ENCODE measurements at places on chromosomes 2 and 18.

GRCh38 chr2:204550751-204551511 is 5.7 kb downstream of the PARD3B start:
- DNase-seq, result no peak

DNA sequence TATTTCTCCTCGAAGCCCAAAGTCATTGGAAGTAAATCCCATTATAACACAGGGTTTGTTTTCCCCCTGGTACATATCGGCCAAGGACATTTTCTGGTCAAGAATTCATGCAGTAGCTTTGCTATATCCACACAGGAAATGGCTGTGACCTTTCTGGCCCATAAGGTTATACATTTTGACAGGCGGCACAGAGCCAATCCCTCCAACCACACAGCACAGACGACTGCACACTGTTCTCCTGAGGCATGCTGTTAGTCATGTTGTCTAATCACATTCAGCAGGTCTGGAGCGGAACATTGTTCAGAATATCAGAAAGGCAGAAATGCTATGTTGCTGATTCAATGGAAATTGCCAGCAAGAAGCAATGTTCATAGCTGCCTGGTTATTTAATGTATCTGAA is 742.3 kb upstream of the SLC8A1 start:
- DNase-seq, result no peak

DNA sequence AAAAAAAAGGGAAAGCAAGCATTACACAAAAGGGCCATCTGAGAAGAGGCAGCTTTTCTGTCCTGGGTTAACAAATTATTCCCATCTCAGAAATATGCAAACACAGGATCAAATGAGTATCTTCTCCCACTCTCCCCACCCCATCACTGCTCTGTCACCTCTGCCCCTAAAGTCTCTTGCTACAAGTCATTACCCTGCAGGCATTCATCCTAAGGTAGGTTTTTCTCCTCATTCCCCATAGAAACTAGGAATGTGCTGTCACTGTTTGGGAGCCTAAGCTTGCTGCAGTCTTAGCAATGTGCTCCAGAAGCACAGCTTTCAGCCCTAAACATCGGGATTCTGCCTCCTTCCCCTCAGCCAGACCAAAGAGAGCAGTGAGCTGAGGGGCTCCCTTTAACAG is 3.6 kb downstream of the LRRTM1 start:
- DNase-seq, result no peak

DNA sequence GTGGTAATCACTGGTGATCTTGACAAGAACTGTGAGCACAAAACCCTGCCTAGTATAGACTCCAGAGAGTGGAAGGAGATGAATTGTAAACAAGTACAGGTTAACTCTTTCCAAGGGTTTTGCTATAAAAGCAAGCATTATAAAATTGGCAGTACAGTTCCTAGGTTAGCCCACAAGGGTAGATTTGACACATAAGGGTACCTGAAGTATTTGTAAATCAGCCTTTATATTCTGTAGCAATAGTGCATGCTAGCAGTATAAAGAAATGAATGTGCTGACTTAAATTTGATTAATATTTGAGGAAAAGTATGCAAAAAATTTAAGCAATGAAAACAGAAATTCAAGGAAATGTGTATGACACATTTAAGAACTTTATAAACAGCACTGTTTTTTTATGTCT is 42.4 kb downstream of the SP3 start:
- no peak for DNase-seq

DNA sequence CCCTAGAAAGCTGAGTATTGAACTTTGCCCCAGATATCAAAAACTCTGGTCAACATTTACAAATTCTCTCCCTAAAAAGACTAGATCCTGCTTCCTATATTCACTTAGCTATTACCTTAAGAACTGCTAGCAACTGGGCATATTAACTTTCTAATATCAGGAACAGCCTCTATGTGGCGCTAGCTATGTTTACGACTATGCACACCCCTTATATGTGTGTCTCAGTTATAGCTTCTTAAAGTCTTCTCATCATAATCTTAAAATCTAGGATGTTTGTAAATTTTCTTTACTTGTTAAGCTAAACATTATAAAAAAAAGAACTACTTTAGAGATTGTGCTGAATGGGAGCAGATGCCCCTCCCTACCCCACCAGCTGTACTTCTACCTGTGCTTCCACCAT is 1.7 kb upstream of the STAMBP start:
- no peak for DNase-seq

GRCh38 chr2:70711191-70711590 is 56.8 kb downstream of the ADD2 start:
- DNase-seq, result peak; percentile 12

- peak; percentile 54 for DNase-seq
These were observed 162.5 kb upstream of the EPAS1 start for GRCh38 chr2:46134531-46135227.

DNA sequence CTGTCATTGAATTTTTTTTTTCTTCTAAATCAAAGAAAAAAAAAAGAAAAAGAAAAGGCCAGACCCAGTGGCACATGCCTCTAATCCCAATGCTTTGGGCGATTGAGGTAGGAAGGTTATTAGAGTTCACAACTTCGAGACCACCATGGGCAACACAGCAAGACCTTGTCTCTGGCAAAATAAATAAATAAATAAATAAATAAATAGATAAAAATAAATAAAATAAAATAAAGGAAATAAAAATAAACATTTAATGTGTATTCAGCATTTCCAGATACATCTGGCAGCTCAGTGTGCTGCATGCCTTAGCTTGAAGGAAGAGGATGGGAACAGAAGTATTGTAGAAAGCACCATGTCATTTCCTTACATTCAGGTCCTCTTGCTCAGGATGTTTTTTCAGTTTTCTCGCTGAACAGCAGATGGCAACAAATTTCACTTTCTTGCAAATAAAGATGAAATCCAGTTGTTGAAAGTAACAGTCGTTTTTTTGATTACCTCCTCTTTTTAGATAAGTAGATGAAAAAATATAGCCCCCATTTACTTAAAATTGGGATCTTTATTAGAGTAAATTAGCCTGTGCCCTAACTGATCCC is 25.7 kb upstream of the FAM178B start:
- DNase-seq, result no peak

- no peak for DNase-seq
These were observed 380.7 kb upstream of the CELF4 start for GRCh38 chr18:37946324-37946723.

GRCh38 chr2:214215107-214215506 is 195.7 kb upstream of the VWC2L start:
- no peak for DNase-seq

GRCh38 chr2:172373766-172374165 is 53.6 kb upstream of the ITGA6 start:
- DNase-seq, result no peak

DNA sequence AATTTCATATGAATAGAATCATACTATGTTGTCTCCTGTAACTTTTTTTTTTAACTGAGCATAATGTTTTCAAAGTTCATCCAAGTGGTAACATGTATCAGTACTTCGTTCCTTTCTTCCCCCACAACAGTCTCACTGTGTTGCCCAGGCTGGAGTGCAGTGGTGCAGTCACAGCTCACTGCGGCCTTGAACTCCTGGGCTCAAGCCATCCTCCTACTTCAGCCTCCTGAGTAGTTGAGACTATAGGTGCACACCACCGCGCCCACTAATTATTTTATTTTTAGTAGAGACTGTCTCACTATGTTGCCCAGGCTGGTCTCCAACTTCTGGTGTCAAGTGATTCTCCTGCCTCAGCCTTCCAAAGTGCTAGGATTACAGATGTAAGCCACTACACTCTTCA is 23.4 kb upstream of the TET3 start:
- no peak for DNase-seq

GRCh38 chr2:113225263-113226259 is 51.8 kb downstream of the PSD4 start:
- DNase-seq, result peak; percentile 76

DNA sequence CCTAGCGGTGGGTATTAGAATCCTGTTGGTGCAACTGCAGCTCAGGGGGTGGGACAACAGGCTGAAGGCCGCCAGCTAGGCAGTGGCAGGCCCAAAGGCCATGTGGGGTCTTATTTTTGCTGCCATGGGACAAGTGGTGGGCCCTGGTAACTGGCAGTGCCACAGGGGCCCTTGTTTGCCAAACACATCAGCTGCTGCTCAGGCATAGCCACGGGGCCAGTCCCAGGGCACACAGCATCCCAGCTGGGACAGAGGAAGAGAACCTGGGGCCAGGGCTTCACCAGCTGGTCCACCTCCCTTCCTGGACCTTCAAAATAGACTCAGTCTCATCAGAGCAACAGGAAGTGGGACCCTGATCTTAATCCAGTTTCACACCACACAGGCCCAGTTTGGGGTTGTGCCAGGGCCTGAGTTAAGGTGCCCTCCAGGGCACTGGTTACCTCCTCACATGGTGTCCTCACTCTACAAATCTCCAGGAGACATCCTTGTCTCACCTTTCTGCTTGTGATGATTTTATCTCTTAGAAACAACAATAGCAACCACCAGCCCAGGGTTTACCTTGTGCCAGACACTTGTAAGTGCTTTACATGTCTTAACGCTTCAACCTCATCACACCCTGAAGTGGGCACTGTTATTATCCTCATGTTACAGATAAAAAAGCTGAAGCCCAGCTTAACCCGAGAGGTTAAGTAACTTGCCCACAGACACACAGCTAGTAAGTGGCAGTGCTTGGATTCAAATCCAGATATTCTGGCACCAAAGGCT is 98.5 kb downstream of the GYPC start:
- peak; percentile 40 for DNase-seq

DNA sequence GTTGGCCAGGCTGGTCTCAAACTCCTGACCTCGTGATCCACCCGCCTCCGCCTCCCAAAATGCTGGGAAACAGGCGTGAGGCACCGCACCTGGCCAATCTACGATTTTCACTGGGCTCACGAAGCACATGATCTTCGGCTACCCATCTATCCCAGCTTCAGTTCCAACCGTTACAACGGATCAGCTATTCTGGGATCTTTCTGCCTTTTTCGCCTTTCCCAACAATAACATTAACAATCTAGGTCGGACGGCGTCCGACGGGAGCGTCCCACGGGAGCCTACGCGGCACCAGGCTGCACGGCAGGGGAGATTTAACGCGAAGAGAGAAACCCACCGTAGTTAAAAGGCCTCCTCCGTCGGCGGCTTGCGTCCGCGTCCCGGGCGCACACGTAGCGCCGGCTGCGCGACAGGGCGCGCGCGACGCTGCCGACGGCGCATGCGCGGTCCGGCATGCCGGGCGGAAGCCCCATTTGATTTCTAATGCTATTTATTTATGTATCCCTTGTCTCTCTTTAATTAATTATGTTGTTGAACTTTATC is at the start of gene MSL3B:
MSL3B (minus strand) TSS at position 394 of the 540 bp plus-strand sequence.
- DNase-seq, result no peak
